ENCODE measurements at places on chromosomes 16 and 17.
A peak's percentile ranks its signal among the peaks of the same experiment; 100 is the strongest.

DNA sequence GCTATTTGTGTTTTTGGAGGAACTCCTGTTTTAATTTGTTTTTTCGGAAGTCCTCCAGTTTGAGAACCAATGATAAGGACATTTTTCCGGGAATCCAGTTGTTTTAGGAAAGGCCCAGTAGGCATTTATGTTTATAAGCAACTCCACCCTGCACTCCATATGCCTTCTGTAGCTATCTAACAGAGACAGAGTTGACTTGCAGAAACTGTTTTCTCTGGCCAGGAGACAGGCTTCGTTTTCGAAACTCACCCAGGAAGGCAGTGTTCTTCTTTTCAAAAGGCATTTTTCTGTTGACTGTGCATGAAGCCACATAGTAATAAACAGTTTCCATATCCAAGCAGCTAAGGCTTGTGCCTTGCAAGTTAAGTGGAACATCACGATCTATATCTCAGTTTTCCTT, 587.1 kb downstream of the WWOX start:
- DNase-seq: no peak

DNA sequence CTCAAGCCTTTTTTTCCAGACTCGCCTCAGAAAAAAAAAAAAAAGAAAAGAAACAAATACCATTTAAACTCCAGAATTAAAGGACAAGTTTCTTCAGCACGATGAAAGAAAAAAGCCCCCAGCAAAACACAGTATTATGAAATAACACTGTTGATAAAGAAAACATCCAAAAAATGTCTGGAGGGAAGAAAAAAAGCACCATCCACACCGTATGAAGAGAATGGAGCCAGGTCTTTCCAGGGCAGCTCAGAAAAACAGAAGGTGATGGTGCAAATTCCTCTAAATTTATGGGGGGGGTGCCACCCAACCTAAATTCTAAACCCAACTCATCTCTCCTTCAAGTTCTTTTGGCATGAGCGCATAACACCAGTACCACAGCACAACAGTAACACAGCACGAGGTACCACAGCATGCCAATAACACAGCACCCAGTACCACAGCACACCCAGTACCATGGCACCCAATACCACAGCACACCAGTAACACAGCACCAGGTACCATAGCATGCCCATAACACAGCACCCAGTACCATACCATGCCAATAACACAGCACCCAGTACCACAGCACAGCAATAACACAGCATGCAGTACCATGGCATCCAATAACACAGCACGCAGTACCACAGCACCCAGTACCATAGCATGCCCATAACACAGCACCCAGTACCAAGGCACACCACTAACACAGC, 19.0 kb downstream of the AXIN1 start:
- DNase-seq: no peak

- peak; percentile 97 for DNase-seq
Observed at GRCh38 chr16:11105038-11105903, 150.7 kb downstream of the SOCS1 start.

- DNase-seq: peak; percentile 37
Observed at GRCh38 chr16:14301169-14302030, 230.3 kb downstream of the MRTFB start.

GRCh38 chr16:73126525-73126853, 78.6 kb upstream of the ZFHX3 start:
- peak; percentile 64 for DNase-seq

DNA sequence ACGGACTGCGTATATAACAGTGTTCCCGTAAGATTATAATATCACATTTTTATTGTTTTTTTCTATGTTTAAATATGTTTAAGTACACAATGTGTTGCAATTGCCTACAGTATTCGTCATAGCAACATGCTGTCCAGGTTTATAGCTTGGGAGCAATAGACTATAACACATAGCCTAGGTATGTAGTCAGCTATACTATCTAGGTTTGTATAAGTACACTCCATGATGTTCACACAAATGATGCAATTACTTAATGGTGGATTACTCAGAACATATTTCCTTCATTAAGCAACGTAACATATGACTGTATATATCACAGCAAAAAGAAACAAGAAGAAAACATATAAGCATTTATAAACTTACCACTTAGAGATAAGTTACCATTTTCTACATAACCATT, 160.0 kb downstream of the CBLN1 start:
- no peak for DNase-seq

DNA sequence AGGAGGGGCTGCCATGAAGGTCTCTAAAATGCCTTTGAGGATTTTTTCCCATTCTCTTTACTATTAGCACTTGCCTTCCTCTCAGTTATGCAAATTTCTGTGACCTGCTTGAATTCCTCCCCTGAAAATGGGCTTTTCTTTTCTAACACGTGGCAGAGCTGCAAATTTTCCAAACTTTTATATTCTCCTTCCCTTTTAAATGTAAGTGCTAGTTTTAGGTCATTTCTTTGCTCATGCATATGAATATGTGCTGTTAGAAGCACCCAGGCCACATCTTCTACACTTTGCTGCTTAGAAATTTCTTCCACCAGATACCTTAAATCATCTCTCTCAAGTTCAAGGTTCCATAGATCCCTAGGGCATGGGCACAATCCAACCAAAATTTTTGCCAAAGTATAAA, 11.8 kb downstream of the CLEC10A start:
- no peak for DNase-seq
